Fibroblast of gingiva (primary cell): ENCODE measurements at places on chromosomes 1 and 21.

DNA sequence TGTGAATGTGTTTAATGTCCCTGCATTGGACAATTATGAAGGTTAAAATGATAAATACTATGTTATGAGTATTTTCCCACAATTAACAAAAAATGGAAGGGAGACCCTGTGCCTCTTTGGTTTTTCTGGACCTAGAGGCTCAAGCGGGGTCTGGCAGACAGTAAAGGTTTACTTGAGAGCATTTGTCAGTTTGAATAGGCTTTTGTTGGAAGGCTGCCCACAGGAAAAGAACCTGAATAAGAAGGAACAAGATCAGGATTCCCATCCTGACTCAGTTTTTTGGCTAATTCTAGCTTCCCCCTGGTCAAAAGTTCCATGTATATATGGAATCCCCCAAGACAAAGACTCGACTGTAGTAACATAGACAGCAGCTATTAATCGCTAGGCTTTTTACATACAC lies 150.9 kb upstream of the JUN start:
- no peak for DNase-seq

- DNase-seq: no peak
Observed at GRCh38 chr1:189336115-189337100, 1141.3 kb downstream of the BRINP3 start.

GRCh38 chr21:23694390-23694789 lies 1912.9 kb downstream of the MRPL39 start:
- DNase-seq: no peak

DNA sequence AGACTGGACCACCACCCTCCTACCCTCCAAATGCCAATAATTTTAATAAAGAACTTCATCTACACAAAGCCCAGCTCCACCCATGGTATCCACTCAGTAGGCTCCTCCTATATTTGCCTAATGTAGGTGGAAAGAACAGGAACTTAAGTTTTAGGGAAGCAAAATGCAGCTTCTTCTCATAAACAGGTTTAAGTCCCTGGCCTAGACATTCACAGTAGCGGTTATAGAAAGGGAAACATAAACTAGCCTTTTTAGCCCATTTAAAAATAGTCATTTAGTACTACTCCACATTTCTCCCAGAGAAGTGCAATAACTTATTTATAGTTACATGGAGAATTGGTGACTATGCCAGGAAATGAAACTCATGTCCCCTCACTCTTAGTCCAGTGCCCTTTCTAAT lies 56.6 kb upstream of the CPLANE2 start:
- peak; percentile 6 for DNase-seq

GRCh38 chr1:110915804-110916203 lies 42.9 kb downstream of the CD53 start:
- no peak for DNase-seq

DNA sequence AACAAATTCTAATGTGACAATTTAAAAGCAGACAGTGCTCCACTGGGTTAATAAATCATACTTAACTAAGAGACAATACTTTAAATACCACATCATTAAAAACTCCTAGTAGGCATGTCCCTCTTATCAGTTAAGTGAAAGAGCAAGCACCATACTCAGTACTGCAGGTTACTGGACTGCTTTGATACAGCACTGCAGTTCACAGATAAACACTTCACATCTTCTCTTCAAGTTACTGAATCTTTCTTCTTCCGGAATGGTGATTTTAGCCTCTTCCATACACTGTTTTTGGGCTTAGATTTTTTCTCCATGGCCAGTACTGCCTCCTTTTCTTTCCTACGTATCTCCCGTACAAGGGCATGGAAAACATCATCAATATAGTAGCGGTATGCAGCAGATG lies 11.0 kb downstream of the RIT1 start:
- DNase-seq: no peak

DNA sequence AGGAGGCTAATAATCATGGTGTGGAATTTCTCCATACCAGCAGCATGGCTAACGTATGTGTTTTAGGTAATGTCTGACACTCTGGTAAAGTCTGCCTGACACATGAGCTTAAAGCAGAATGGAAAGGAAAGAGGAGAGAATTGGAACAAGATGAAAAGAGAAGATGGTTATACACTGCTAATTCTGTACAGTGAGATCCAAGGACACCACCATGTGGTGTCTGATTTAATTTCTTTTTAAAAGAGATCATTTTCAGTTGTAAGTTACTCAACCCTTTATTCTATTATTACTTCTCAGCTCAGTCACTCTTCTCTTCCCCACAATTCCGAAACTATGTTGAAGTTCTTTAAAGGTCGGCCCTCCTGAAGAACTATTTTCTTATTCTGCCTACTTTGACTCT lies 15.6 kb downstream of the PRKAB2 start:
- DNase-seq: no peak

DNA sequence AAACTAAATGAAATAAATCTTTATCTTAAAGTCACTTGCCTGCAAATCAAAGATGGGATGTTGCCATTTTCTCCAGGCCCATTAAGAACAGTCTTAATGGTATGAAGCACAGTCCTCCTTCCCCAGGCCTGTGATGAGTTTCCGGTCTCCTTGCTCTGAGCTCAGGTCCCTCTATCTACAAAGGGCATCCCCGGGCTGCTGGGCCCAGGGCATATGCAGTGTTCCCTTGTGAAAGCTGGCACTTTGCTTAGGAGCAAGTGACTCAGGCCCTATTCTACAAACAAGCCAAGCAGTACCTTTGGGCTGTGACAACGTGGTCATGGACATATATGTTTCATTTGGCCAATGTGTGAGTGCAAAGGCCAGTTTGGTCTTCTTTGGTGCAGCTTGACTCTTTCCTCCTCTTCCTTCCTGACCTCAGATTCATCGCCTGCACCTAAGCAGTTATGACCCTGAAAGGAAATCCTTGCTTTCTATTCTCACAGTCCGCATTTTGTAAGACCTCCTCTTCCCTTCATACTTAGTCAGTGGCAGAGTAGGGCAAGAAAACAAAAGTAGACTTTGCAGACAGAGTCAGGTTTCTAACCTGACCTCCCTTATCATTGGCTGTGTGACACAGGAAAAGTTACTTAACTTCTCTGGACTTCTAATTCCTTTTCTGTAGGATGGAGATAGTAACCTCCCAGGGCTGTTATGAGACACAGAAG lies 109.5 kb downstream of the ERG start:
- no peak for DNase-seq

GRCh38 chr1:57133686-57134085 lies 167.9 kb upstream of the C8B start:
- DNase-seq: no peak
